Right atrium auricular region (tissue), 2 donors: ENCODE measurements at places on chromosomes 12 and 14.

DNA sequence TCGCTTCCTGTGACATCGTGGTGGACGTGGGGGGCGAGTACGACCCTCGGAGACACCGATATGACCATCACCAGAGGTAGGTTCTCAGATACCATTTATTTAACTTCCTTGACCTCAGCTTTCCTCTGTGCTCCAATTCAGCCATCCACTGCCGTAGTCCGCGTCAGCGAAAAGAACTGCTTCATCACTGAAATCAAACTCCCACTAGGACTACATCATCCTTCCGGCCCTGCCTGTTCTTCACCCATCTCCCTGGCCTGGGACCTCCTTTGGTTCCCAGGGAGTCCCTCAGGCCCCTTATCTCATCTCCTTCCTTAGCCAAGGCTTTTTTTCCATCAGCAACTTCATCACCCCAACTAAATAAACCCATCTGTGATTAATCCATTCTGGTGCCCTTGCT lies 692 bp downstream of the MYG1 start:
- DNase-seq: no peak

GRCh38 chr12:116323406-116324386 lies 46.2 kb upstream of the MED13L start:
- DNase-seq: no peak

DNA sequence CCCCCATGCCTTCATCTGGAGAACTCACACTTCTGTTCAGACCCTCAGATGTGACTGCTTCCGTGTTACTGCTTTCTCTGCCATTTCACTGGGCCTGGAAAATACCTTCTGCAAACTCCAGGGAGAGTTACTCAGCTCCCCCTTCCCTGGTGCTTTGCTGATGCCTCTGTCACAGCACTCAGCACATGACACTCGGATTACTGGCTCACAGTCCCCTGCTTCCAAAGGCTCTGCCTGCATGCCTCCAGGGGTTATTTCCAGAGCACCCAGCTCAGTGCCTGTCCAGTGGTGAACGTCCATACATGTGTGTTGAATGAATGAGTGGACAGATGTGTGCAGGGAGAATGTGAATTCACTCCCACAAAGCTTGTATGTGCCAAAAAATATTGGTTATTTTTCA lies 237.2 kb upstream of the FKBP4 start:
- no peak for DNase-seq

DNA sequence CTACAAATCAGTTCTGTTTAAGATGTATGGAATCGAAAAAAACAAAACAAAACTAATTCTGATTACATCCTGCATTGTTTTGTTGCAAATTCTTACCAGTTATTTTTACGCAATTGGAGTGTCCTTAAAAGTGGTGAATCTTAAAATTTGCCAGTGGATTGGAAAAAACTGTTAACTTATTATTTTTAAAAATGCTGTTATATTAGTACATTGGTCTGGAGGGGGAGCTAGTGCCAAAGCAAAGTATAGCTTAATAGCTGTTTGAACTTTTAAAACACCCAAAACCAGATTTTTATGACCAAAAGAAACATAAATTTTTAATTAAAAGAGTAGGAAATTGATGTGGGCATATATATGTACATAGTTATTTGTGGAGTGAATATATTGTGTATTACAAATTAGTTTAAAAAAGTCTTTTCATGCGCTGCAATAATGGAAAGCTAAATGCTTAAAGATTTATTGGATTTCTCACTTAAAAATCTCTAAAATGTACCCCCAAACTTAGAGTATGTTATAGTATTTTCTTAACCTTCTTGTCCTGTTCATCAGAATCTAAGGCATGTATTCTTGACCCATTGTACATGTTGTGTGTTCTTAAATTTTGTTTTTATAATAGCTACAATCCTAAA lies 2.5 kb downstream of the FUT8 start:
- no peak for DNase-seq

GRCh38 chr12:89211456-89211855 lies 140.8 kb downstream of the DUSP6 start:
- no peak for DNase-seq

DNA sequence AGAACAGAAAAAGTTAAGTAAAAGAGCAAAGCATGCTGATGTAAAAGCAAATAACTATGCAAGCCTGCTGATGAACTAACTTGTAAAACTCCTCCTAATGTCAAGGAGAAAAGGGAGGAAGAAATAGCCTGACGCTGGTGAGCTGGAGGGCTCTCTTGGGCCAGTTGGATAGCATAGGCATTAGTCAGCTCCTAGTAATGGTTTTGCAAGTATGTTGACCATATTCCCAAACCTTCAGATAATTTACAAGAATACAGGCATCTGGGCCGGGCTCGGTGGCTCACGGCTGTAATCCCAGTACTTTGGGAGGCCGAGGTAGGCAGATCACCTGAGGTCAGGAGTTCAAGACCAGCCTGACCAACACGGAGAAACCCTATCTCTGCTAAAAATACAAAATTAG lies 871.4 kb downstream of the C12orf50 start:
- DNase-seq: no peak

- no peak for DNase-seq
Measured at GRCh38 chr12:108939594-108939993, 59.7 kb downstream of the DAO start.

- DNase-seq: no peak
Measured at GRCh38 chr14:74974364-74975058, 19.1 kb upstream of the PGF start.
